Heart right ventricle (tissue), 16 donors: ENCODE measurements at places on chromosomes 7 and 10. TPM values are rescaled to one million over a fixed set of nuclear protein-coding genes. Genes with fewer than 3 reads are reported as not detected.

Gene MKI67
- 5.7 TPM for total RNA-seq

DNA sequence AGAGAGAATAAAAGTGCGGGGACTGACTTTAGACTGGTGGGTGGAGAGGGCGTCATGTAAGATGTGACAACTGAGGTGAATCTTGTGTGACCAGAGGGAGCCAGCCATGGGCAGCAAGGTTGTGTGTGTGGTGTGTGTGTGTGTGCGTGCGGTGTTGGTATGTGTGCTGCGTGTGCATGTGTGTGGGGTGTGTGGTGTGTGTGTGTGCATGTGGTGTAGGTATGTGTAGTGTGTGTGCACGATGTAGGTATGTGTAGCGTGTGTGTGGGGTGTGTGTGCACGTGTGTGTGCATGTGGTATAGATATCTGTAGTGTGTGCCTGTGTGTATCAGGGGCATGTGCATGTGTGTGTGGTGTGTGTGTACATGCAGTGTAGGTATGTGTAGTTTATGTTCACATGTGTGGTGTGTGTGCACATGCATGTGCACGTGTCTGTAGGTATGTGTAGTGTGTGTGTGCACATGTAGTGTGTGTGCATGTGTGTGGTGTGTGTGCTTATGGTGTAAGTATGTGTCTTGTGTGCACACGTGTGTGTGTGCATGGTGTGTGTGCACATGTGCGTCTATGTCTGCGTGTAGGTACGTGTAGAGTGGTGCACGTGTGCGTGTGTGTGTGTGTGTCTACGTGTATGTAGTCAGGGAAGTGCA lies 312.3 kb upstream of the MKI67 start:
- DNase-seq = no peak

GRCh38 chr10:116017405-116017804 lies 255.6 kb downstream of the GFRA1 start:
- no peak for DNase-seq

GRCh38 chr7:52708846-52709245 lies 326.6 kb upstream of the POM121L12 start:
- DNase-seq = no peak

- peak; percentile 40 for DNase-seq
Observed at GRCh38 chr10:44384601-44385025, 284 bp downstream of the CXCL12 start.

DNA sequence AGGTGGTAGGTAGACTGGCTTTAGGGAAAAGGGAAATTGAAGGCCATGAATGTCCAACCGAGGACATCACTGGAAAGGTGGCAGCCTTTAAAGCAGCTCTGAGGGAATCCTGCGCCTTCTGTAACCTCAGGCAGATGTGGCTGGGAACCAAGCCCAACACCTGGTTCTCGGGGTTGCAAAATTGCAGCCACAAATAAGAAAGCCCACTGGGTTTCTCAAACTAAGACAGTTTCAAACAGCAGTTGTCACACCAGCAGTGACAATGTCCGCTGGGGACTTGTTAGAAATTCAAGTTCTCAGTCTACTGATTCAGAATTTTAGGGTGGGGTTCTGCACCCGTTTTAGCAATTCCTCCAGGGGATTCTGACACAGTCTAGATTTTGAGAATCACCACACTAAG lies 42.7 kb upstream of the STEAP1B start:
- no peak for DNase-seq

DNA sequence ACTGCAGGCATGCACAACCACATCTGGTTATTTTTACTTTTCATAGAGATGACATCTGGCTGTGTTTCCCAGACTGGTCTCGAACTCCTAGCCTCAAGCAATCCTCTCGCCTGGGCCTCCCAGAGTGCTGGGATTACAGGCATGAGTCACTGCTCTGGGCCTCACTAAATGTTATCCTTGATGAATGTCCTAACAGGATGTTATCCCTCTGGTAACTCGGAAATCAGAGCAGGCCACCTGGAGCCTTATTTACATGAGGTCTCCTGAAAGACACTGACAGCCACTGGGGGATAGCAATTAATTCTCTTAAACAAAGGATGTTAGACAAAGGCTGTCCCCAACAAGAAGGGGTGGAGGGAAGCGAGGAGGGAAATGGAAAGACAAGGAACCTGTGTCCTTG lies 4.5 kb upstream of the ZNF438 start:
- no peak for DNase-seq

Gene LRGUK
- total RNA-seq = 0.19 TPM

Gene CDK14
- 29.1 TPM for total RNA-seq

Gene ADRB1
- total RNA-seq = 36.0 TPM

DNA sequence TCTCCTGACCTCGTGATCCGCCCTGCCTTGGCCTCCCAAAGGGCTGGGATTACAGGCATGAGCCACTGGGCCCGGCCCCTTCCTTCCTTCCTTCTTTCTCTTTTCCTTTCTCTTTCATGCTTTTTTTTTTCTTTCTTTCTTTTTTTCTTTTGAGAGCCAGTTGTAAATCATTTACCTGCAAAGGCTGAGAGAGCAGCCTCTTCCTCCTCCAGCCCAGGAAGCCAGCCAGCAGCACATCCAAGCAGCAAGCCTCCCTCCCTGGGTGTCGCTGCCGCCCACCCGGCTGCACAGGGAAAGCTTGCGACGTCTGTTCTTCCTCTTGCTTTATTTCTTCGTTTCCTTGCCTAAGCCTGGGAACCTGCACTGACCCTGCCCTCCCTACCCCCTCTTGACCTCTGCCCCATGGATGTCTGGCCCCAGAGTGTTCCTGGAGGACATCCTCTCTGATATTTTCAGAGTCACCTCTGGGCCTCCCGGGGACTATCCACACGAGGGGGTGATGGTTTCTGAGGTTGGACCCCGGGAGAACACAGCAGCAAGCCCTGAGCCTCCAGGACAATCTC lies 62.8 kb upstream of the MYL10 start:
- DNase-seq = no peak

Gene ADAP1
- total RNA-seq = 5.2 TPM

Gene INSYN2A
- 0.19 TPM for total RNA-seq

DNA sequence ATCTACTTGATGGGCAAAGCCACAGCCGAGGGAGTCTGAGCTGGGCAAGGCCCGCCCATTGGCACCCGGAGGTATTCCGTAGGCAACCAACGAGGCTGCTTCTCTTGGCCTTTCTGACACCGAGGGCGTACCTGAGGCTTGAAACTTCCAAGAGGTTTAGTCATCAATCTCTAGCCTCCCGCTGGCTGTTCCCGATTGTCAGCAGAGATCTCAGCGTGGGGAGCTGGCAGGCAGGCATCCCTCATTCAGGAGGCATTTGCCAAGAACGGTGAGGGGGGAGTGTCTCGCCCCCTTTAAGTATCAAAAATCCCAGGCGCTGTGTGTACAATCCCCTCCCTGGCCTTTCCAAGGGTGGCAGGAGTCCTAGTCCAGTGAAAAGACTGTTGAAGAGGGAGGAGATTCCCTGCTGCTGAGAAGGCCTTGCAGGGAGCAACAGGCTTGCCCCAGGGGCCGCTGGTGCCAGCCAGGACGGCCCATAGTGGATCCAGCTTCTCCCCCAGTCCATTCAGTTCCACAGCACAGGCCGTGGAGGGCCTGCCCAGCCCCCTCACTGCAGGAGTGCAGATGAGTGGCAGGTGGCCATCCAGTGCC lies 39.7 kb downstream of the OAT start:
- no peak for DNase-seq

DNA sequence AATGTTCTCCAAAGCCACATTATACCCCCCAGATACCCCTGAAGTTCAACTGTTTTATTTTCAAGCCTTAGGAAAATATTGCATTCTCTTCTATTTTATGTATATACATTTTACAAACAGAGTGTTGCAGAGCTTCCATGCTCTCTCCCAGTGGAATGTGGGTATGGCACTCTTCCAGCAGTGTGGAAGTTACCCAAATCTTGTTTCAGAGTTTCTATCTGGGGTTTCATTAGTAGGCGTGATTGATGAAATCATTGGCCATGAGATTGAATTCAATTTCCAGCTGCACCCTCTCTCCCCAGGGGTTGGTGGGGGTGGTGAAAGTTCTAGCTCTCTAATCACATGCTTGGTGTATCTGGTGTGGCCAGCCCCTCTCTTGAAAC lies 350.4 kb downstream of the RPS24 start:
- DNase-seq = no peak

Gene KNDC1
- total RNA-seq = 0.35 TPM
